Endothelial cell of umbilical vein (primary cell): ENCODE measurements at places on chromosomes 2 and 18.

DNA sequence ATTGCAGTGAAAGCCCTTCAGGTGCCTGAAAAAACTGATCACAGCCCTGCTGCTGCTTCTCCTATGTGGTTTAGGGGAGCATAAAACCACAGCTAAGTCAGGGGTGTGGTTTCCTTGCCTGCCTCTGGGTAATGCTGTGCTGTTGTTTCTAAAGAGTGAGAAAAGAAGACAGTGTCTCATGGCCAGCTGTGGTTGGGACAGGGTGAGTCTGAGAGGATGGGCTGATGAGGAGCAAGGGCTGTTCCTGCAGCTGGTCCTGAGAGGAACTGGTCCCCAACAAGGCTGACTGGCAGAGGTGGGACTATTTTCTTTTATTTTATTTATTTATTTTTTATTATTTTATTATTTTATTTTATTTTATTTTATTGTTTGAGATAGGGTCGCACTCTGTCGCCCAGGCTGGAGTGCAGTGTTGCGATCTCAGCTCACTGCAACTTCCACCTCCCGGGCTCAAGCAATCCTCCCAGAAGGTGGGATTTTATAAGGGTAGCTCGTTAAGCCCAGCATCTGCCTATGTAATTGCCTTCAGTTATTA, 236.7 kb downstream of the FHOD3 start:
- DNase-seq: no peak

- no peak for DNase-seq
These were observed 160.8 kb downstream of the PMAIP1 start for GRCh38 chr18:60060578-60060977.

DNA sequence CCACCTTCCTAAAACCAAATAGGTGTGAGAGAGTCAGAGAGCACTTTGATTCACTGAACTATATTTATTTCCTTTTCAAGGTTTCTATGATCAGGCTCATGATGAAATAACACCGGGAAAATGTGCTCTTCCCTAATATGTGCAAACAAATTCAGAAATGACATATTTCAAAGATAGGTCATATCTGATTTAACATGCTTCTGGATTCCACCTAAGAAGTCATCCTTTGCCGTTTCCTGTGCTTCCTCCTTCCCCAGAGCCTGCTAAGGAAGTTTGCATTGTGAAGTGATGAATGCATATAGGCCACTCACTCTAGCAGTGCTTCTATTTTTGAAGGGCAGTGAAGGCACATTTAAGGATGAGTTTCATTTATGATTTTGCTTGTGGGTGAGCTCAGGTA, 327.6 kb downstream of the TDRD15 start:
- no peak for DNase-seq

DNA sequence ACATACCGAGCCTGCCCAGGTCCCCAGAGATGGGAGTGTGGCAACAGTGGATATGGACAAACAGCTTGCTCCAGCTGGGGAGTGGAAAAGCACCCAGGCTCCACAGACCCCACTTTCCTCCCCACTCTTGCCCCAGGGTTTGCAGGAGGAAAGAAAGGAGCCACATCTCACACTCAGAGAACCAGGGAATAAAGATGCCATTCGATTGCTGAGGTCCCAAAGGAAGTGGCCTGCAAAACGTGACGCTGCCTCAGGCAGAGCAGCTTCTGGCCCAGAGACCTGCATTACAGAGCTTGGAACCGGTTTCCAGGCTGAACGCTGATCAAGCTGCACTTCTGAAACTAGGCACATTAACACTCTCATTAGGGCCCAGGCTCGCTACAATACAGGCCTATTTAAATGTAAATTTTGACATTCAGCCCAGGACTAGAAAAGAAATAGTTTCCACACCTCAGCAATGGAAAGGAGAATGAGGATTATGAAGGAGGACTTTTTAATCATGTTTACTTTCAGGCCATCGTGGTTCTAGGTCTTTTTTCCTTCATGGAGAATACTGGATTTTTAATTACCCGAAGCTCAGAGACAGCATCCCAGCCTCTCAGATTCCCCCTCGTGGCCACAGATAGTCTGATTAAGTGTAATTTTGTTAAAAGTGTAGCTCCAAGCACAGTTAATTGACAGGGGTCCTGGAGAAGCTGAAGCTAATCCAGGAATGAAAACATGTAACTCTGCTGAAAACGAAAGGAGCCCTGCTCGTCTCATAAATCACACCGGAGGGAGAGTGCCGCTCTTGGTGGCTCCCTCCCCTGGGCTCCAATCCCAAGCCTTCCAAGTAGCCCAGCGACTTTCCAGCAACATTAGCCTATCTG, 221.3 kb upstream of the RAB6C start:
- no peak for DNase-seq

DNA sequence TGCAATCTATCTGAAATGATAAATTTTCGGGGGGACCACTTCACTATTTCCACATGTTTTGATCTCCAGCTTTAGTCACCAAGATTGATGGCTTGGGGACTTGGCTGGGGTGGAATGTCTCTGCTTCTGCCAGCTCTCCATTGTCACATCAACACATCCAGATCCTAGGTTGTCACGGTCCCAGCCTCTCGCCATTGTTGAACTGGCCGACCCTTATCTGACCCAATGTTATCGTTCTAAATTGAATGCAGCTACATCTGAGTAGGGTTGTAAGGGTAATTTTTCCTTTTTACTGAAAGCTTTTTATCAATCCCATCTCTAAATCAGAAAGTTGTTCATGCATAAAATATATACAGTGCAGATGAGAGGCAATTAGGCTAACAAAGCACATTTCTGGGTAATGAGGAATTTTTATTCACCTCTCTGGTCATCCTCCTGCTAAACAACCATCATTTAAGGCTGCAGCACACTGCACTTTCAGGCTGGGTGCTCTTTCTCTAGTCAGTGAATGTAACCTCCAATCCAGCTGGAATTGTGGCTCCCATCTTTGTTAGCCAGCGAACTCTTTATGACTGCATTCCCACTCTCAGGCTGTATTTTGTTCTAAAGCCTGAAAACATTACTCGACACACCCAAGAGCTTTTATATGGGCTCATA, 128.2 kb downstream of the COL4A4 start:
- no peak for DNase-seq

- peak; percentile 8 for DNase-seq
These were observed 164.7 kb downstream of the GRB14 start for GRCh38 chr2:164456619-164457018.

DNA sequence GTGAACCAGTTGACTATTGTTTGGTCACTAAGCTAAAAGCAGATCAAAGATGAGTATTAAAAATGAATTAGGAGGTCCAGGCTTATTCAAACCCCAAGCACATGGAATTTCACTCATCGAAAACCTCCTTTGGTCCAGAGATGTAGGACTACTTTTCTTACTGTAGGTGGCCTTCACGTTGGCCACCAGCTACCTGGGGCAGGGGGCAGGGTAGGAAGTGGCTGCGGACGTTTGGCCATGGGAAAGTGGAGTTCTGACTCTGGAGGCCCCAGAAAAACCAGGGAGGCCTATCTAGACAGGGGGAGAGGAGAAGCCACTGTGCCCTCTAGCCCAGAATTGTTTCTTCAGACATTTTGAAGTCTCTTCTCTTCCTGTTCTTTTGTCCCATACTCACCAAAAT, 31.8 kb upstream of the CABLES1 start:
- DNase-seq: no peak
